ENCODE measurements at places on chromosomes 2 and 18.

DNA sequence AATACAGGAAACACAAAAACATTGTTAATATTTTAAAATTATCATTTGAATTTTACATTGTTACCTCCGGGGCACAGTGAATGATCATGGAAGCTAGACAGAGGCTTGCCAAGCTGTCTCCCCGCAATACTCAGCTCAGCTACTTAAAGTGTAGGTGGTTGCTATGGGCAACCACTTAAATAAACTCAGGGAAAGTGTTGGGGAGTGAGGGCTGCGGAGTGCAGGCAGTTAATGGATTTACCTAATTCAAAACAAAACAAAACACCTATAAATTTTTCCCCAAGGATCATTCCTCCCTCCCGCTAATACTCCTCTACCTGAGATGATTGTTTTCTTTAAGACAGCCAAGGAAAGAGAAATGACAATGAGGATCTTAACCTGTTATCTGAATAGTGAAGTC lies 349.5 kb downstream of the TGIF1 start:
- DNase-seq, result no peak

GRCh38 chr18:58473071-58473470 lies 155.8 kb downstream of the ALPK2 start:
- DNase-seq, result no peak

DNA sequence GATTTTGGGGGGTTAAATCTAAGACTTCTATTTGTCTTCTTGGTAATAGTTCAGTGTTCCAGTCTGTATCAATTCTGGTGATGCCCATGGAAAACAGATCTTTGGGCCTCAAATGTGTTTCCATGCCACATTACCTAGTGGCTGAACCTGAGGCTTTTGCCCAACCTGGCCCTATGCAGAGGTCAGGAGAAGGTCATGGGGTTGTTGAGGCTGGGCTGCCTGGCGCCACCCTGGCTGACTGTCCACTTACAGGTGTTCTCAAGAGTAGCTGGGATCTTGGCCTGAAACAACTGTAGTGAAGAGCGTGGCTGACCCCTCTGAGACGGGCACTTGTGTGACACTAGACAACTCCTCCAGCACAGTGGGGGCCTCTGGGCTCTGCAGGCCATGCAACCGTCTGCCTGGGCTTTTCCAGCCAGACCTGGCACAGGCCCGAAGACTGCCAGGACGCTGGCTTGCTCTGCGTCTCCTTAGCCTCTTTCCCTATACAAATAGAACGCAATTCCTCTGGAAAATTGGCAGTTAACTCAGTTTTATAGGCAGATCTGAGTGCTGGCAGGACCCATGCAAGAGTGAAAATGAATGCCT lies 127.8 kb downstream of the TRIM43 start:
- DNase-seq, result no peak

DNA sequence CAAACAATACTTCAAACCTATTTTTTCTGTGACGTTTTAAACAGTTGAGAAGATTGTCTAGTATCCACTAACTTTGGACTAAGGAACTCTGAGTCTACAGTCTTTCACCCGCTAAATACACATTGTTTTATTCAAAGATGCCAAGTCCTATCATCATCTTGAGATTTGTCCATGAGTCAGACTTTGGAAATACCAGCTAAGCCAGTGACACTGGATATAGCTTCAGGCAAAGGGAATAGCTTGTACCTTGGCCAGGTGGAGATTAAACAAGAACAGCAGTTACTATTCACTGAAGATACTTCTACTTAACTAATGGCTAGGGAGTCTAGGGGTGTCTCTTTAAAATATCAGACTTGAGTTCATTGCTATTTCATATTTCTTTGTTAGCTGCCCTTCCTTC lies 137.5 kb downstream of the COMMD1 start:
- no peak for DNase-seq

DNA sequence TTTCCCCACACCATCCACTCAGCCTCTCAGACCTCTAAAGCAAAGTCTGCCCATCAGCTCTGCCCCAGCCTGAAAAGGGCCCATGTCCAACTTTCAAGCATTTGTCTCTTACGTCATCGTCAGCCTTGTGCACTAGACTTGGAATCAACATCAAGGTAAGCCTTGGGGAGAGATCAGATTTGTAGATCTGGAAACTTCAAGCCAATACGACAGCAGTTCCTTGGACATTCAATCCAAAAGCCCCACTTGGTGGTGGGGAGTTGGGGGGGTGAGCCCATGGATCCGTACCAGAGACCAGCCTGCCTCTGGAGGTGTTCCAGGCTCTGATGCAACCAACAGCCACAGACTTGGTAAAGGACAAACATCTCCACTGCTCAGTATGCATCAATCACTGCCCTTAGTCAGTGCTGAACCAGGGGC lies 206.8 kb upstream of the MEIS1 start:
- no peak for DNase-seq

- DNase-seq, result no peak
Observed at GRCh38 chr2:117953231-117953630, 60.6 kb downstream of the CCDC93 start.

GRCh38 chr2:102313950-102314349 lies 2.6 kb downstream of the IL1RL1 start:
- DNase-seq, result no peak

- DNase-seq, result no peak
Observed at GRCh38 chr2:82993609-82994008, 1465.5 kb downstream of the SUCLG1 start.

DNA sequence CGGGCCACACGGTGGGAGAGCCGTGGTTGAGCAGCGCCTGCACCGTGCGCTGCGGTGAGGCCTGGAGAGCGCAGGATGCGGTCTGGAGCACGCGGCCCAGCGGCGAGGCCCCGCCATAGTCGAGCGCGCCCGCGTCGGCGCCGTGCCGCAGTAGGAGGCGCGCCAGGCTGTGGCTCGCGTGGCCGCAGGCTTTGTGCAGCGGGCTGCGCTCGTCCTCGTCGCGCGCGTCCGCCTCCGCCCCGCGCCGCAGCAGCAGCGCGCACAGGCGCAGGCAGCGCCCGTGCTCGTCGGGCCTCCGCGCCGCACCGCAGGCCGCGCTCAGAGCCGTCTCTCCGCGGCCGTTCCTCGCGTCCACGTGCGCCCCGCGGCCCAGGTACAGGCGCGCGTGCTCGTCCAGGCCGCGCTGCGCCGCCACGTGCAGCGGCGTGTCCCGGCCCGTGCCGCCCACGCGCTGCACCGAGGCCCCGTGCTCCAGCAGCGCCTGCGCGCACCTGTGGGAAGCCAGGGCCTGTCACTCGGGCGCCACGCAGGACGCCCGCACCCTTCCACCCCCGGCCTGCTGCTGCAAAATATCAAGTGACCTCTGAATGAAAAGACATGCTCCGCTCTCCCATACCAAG lies 46.3 kb upstream of the GBX2 start:
- no peak for DNase-seq

Measured in AML-193 (cell line).